Fibroblast of skin of right biceps (primary cell): ENCODE measurements at places on chromosomes 3 and 15.
A peak's percentile ranks its signal among the peaks of the same experiment; 100 is the strongest.

GRCh38 chr15:57626713-57627440 is 35.2 kb downstream of the MYZAP start:
- no peak for DNase-seq

- no peak for DNase-seq
Measured at GRCh38 chr3:58308728-58309127, 2.4 kb downstream of the HTD2 start.

DNA sequence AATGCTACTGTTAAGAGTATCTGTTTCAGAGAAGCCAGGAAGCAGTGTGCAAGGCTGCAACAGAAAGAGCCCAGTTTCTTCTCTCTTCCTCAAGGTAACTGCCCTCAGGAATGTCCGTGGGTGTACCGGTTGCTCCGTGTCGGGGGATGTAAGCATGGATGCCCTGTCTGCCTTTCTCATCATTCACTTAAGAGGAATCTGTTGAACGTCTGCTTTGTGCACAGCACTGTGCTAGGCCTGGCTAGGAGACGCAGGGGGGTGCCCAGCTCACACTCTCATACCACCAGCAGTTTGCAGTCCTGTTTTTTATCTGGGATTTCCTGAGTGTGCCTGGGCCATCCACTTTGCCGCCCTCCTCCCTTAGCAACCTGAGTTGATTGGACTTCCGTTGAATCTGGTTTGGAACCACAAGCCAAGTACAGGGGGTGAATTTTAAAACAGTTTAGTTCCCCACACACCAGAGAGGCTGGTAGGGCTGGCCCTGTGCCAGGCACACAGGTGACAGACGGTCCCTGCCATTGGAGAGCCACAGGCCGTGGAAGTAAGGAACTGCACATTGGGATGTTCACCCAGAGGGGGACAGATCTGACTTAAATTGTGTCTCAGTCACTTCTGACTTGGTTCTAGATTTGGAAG is 11.2 kb downstream of the BOC start:
- no peak for DNase-seq

GRCh38 chr3:20396335-20396734 is 210.3 kb upstream of the SGO1 start:
- no peak for DNase-seq

- DNase-seq: no peak
Measured at GRCh38 chr15:95760508-95760907, 570.0 kb upstream of the NR2F2 start.

GRCh38 chr15:87556886-87557285 is 699.7 kb downstream of the NTRK3 start:
- DNase-seq: no peak

DNA sequence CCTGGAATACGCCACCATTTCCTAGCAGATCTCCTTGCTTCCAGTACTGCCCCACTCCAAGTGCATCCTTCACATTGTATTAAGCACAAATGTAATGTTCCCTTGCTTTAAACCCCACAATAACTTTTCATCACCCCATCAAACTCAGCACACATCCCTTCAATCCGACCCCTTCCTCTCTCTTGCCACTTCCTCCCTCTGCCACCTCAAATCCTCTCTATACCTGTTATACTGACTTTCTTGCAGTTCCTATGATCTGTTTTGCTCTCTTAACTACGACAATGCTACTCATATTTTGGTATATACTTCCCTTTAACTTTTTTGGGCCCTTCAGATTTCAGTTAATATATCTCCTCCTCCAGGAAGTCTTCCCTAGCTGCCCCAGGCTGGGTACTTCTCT is 14.1 kb downstream of the PARL start:
- no peak for DNase-seq

- DNase-seq: no peak
Measured at GRCh38 chr3:50296721-50297383, 2.4 kb downstream of the HYAL3 start.

- DNase-seq: peak; percentile 73
Measured at GRCh38 chr3:171049861-171050444, 23.4 kb upstream of the SLC2A2 start.

DNA sequence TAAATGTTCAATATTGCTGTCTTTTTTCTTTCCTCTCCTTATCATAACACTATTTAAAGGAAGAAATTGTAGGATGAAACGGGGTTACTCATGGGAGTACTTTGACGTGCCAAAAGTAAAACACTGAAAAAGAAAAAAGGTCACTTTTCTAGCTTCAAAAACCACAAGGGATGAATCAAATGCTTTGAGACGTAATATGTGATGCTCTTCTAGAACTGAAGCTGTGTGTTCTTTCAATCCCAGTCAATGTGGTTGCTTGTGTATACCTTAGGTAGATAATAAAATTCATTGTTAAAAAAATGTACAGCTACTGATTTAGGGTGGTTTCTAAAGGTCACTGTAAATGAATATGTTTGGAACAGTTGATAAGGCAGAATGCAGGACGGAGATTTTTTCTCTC is 538.8 kb upstream of the ZNF717 start:
- DNase-seq: no peak

DNA sequence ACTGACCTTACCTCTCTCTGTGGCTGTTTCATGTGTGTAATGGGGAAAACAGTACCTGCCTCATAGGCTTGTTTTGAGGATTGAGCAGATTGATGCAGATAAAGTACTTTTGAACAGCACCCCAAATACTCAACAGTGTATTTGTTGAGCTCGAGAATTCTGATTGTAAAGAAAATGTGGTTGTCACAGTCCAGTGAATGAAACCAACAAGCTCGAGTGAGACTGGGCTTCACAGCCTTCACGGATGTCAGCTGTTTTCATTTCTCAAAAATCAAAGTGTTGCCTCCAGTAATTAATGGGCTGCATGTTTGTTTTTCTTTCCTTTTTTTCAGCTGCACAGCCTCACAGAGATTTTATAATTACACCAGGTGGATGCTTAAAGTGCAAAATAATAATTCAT is 43.7 kb downstream of the PARP15 start:
- DNase-seq: no peak

GRCh38 chr15:99733268-99734039 is at the start of gene LYSMD4:
Gene LYSMD4 (minus strand): TSS chr15:99733437. CDS start chr15:99731999, 1,438 bp downstream.
- peak; percentile 94 for DNase-seq

GRCh38 chr15:40309344-40309862 is 1.7 kb upstream of the PLCB2 start:
- no peak for DNase-seq

GRCh38 chr3:182567700-182568099 is 225.6 kb upstream of the ATP11B start:
- DNase-seq: peak; percentile 1

DNA sequence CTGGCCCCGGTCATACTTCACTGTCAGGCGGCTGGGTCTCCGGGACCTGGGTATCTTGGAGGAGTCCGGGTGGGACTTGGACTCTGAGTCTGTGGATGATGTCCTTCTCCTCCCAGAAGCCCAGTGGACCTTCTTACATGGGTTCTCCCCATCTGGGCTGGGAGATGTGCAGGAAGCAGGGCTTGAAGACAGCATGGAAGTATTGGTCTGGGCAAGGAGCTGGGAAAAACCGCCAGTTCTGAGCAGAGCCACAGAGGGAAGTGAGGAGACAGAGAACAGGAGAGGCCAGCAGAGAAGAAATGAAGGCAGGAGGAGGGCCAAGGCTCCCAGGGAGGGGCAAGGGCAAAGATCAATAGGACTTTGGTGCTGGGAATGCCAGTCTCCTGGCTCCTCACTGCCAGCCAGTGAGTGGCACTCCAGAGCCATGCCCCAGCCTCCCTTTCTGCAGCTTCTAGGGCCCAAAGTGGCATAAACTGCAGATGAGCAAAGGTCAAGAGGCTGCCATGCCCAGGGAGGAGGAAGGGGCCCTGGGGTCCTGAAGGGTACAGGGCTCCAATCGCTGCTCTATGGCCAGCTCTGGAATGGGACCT is at the start of gene PPP1R14D:
PPP1R14D (minus strand) TSS at position 262 of the 590 bp plus-strand sequence; CDS start at position 195, 67 bp downstream.
- no peak for DNase-seq

- no peak for DNase-seq
Measured at GRCh38 chr3:141412936-141413354, 44.6 kb downstream of the ZBTB38 start.

DNA sequence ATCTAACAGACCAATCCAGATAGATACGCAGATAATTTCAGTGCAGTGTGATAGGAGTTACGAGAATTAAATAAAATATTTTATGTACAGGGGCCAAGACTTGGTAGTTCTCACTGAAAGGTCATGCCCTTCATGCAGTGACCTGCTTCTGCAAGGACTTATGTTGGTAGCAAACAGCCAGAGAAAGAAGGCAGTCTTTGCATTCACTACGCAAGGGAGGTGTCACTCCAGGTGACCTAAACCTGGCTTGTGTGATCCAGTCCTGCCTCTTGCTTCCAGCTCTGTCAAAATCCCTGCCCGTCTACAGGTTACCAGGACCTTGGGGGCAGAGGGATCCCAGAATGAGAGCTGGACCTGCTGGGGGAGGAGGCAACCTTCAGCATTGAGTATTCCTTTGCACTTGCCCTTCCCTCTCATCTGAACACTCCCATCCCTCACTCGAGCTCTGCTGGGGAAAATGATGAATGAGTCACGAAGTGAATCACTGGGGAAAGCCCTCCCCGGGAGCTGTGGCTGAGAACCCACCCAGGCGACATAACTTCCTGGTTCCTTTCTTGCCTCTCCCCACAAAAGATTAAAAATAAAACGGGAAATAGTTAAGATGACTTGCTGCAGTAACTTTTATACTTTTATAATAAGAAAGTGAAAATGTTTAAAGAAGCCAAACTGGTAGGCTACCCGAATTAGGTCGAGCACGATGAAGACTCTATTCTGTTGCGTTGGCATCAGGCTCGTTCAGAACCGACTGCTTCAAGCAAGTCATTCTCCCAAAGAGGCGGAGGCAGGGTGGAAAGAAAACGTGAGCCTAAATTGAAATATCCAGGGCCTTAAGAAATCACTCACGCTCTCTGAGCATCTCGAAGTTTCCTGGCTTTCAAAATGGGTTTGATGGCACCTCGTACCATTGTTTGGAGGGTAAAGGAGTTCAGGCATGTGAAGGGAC is 216.1 kb downstream of the SLCO3A1 start:
- peak; percentile 88 for DNase-seq

DNA sequence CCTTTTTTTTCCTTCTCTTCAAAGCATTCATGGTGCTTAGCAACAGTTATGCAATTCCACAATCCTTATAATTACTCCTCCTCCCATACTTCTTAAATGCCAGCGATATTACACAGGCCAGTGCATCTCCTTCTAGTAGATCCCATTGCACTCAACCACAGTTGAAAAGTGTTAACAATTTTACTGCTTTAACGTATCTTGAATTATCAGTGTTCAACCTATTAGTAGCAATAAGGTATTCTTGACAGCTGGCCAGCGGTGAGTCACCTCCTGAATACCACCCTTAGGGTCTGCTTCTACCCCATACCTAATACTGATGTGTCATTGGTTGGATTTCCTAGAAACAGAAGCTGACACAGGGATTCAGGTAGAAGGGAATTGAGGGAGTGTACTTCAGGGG is 24.0 kb upstream of the TEX9 start:
- DNase-seq: peak; percentile 5

DNA sequence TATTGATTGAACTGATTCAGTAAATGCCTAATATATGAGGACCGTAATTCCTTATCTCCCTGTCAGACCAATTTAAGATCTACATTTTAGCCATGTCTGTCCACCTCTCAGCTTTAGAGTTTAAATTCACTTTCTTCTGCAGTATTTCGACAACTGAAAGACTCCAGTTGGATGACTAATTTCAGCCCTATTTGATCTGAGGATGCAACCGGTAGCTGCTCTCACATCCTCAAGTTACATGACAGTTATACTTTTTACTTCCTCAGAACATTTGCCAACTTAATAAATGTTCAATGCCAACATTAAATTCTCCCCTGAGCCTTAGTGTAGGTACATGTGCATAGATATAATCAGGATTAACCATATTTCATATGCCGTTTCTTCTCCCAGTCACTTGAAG is 2.5 kb upstream of the HHLA2 start:
- no peak for DNase-seq

DNA sequence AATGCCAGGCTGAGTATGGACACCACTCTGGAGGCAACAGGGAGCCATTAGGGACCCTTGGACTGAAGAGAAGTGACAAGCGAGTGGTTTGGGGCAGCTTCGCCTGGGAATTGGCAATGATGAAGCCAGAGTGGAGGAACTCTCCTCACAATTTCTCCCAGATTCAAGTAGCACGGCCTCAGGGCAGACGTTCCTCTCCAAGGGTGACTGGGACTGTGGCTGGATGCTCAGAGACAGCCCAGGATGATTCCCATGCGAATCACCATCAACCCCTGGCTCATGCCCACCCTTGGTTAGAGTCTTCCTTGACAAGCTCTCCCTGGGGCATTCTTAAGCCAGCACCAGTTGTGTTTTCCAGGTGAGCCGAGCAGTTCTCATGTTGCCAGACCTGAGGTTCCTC is 16.3 kb upstream of the DOCK3 start:
- DNase-seq: peak; percentile 27

DNA sequence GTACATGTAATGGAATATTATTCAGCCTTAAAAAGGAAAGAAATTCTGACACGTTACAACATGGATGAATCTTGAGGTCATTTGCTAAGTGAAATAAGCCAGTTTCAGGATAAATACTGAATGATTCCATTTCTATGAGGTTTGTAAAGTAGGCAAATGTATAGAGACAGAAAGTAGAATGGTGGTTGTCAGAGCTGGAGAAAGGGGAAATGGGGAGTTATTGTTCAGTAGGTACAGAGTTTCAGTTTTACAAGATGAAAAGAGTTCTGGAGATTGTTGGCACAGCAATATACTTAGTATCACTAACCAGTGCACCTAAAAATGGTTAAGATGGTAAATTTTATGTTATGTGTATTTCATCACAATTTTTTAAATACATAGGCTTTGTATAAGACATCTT is 60.6 kb downstream of the USP8 start:
- DNase-seq: no peak

DNA sequence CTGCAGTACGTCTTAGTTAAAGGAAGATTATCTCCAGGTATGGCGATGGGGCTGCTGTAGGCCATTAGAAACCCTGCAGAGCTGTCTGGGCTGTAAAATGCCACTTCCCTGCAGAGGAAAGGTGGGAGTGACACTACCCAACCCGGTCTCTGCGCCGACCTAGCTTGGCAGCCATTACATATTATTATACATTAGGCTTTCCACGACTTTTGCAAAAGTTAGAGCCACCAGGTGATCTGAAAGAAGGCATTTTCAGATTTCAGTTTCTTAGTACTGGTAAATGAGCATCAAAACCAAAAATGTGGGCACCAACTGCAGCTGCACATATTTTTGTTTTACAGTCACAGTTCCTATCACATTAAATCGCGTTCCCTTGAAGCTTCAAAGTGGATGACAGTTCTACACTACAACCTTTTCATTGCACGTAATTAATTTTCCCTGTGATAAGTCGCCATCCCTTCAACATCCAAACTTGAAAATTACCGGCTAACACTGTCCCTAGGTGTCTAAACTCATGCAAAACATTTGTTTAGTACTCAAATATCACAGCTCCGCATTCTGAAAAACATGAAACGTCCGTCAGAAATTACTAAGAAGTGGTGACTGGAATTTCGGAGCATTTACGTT is 81.4 kb upstream of the CHD2 start:
- no peak for DNase-seq

GRCh38 chr3:186217820-186218164 is 108.9 kb upstream of the ETV5 start:
- no peak for DNase-seq

GRCh38 chr15:77440378-77440999 is 19.8 kb downstream of the HMG20A start:
- peak; percentile 65 for DNase-seq
